ENCODE measurements at places on chromosomes 12 and 14.

DNA sequence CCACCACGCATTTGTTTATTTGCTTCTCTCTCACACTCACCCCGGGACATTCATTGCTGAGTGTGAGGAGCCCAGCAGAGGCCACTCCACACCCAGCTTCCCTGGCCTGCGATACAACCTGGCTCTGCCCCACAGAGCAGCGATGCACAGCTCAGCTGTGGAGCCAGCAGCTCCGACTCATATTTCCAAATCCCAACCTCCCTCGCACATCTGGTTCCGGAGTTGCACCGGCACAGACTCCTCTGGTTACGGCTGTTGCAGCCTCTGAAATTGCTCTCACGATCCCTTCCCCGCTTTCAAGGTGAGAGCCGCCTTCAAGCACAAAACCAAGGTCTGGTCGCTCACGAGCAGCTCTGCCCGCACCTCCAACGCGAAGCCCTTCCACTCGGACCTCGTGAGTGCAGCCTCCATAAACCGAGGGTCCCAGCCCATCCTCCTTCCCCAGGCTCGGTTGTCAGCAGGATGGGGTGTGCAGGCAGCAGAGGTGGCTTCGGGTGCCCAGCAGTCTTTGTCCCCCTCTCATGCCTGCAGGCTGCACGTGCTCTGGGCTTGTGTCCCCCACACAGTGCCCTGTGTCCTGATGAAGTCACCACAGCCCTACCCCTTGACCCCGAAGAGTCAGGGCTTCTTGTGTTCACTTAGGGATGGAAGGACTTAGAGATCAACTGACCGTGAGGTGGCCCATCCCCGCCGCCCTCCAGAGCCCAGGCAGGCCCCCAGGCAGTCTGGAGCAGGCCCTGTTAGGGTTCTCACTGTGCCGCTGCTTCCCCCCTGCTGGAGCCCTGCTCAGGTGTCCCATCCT lies 184.3 kb downstream of the ADGRD1 start:
- H3K27ac ChIP-seq = no peak overlapping the region
- no peaks in the 10 kb centered on the region for H3K36me3 ChIP-seq
- no peaks in the 10 kb centered on the region for H3K4me1 ChIP-seq
- no peak for DNase-seq
- no peak overlapping the region for H3K4me3 ChIP-seq
- peaks cover 7% of the 10 kb centered on the region for H3K27me3 ChIP-seq

DNA sequence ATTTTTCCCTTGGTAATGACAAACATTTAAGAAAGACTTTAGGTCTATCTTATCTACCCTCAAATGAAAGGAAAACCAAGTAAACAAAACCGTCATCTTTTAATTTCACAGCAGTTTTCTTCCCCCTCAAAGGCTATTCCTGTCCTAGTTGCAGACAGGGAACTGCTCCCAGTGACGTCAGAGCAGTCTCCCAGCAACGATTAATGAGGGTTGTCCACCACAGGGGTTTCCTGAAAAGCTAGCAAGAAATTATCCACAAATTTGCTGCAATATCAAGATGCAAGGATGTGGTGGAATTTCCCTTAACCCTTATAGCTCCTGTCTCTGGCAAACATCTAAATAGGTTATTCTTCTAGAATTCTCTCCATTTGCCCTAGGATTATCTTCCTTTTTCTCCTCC lies 89.1 kb upstream of the STAC3 start:
- H3K27me3 ChIP-seq = no peaks in the 10 kb centered on the region
- peaks cover 8% of the 10 kb centered on the region for H3K4me1 ChIP-seq
- peaks cover 3% of the 10 kb centered on the region for H3K36me3 ChIP-seq
- DNase-seq = no peak

- no peak overlapping the region for H3K4me3 ChIP-seq
- H3K27ac ChIP-seq = no peak overlapping the region
- no peaks in the 10 kb centered on the region for H3K27me3 ChIP-seq
- no peaks in the 10 kb centered on the region for H3K36me3 ChIP-seq
- DNase-seq = no peak
Observed at GRCh38 chr12:127143020-127143419, 1124.0 kb upstream of the TMEM132C start.

- H3K27me3 ChIP-seq = no peaks in the 10 kb centered on the region
- H3K27ac ChIP-seq = no peak overlapping the region
- H3K4me3 ChIP-seq = no peak overlapping the region
- no peak for DNase-seq
Observed at GRCh38 chr14:46550836-46551235, 100.7 kb downstream of the RPL10L start.

GRCh38 chr12:6322352-6322751 lies 11.9 kb downstream of the PLEKHG6 start:
- DNase-seq = no peak
- H3K4me1 ChIP-seq = peaks cover 52% of the 10 kb centered on the region
- peaks cover 5% of the 10 kb centered on the region for H3K36me3 ChIP-seq
- H3K27me3 ChIP-seq = no peaks in the 10 kb centered on the region

DNA sequence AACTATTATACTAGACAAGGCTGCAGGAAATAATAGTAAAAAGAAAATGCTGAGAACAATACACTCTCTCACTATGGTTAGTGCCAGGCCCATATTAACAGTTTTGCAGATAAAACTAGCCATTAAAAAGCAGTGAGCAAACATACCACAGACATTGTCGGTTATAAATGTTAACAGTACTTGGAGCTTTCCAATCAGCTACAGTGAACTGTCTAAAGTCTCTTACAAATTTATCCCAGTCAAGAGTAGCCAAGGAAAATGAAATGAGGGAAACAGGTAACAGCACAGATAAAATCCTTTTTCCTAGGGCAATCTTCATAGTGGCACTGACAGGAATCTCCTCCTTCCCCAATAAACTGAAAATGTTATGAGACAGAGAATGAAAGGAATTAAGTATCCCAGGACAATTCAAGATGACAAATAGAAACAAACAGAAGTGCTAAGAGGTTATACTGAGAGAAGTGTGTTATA lies 30.8 kb downstream of the PAWR start:
- no peak overlapping the region for H3K27ac ChIP-seq
- H3K27me3 ChIP-seq = no peaks in the 10 kb centered on the region
- no peaks in the 10 kb centered on the region for H3K4me1 ChIP-seq
- no peaks in the 10 kb centered on the region for H3K36me3 ChIP-seq

DNA sequence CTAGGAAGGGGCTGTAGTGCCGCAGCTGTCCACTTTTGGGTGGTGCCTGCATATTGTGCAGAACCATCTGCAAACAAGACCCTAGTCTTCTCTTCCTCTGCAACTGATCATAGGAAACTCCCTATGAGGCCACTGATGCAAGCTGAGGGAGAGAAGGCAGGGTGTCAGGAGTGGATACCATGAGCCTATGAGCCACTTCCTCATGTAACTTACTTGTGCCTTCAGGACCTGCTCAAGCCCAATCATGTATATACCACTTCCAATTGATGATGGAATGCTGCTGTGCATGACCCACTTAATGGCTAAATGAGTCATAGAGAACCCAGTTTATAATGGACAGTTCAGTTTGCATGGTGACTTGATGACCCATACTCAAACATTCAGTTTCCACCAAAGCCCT lies 107.9 kb downstream of the ALG10B start:
- H3K27ac ChIP-seq = no peak overlapping the region
- H3K4me3 ChIP-seq = no peak overlapping the region
- no peaks in the 10 kb centered on the region for H3K27me3 ChIP-seq
- H3K36me3 ChIP-seq = no peaks in the 10 kb centered on the region
- DNase-seq = no peak

GRCh38 chr12:121139286-121139685 lies 6.6 kb downstream of the P2RX7 start:
- DNase-seq = no peak
- H3K36me3 ChIP-seq = peaks cover 3% of the 10 kb centered on the region
- no peak overlapping the region for H3K4me3 ChIP-seq
- H3K4me1 ChIP-seq = peaks cover 10% of the 10 kb centered on the region

DNA sequence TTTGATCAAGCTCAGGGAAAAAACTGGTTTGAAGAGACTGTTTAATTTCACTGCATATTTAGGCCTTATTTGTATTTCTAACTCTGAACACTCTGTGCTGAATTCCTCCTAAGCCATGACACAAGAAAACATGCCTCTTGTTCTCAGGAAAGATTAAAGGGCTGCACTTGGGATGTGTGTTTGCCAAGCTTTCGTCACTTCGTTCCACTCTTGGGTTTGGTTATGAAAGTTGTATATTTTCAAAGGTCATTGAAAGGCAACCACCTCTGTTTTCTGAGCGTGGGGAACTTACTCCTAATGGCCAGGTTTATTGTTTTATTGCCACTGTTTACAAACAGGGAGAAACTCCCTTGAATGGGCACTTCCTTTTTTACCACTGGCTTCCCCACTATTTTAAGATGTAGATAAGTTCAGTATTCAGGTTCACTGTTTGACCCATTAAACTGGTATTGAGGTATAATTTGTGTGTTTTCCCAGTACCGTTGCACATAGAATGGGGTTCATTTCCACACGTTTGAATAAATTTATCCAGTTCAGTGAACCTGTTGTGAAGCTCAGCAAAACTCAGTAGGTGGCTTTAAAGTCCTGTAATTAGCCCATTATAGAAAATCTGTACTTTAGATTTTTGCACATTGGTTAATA lies 65.3 kb downstream of the NKX2-1 start:
- H3K27ac ChIP-seq = no peak overlapping the region
- DNase-seq = no peak
- no peaks in the 10 kb centered on the region for H3K4me1 ChIP-seq
- H3K4me3 ChIP-seq = no peak overlapping the region
- no peaks in the 10 kb centered on the region for H3K27me3 ChIP-seq
- H3K36me3 ChIP-seq = no peaks in the 10 kb centered on the region

DNA sequence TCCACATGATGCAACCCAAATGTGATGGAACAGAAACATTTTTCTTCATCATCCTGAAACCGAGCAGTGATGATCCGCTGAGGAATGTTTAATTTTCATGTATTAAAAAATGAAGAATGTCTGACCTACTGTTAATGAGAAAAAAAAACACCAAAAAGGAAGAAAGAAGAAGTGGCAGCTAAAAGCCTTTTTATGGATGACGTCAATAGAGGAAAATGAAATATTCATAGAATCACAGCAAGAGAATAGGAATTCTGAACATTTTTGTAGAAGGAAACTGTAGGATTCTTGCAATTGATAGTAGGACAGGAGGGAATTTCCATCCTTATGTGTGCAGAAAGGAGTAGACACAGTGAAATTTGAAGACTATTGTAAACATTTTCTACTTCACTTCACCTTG lies 112.9 kb downstream of the PRKCH start:
- no peak overlapping the region for H3K27ac ChIP-seq
- no peaks in the 10 kb centered on the region for H3K36me3 ChIP-seq
- H3K27me3 ChIP-seq = no peaks in the 10 kb centered on the region
- no peak overlapping the region for H3K4me3 ChIP-seq
- no peak for DNase-seq
- peaks cover 34% of the 10 kb centered on the region for H3K4me1 ChIP-seq

- no peaks in the 10 kb centered on the region for H3K36me3 ChIP-seq
- H3K4me1 ChIP-seq = no peaks in the 10 kb centered on the region
- peak; percentile 34 for DNase-seq
- H3K27me3 ChIP-seq = peaks cover 10% of the 10 kb centered on the region
- no peak overlapping the region for H3K4me3 ChIP-seq
Observed at GRCh38 chr12:108080363-108080762, 48.7 kb upstream of the WSCD2 start.

Data from suprapubic skin (tissue), 4 donors.